ENCODE measurements at places on chromosomes 5 and 9.

DNA sequence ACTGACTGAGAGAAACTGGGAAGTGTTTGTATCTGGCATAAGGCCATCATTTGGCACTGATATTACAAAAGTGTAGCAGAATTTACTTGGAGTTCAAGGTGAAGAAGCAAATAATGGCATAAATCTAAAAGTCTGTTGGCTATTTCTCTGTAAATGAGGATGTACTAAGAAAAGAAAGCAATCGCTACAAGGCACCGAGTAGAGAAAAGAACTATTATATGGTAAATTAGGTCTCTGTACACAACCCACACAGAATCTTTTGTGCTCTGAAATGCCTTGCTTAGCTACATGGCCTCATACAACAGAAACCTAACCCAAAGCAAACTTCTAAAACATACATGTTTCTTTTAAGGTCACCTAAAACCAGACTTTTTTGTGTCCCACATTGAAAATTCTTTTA lies 290.1 kb upstream of the WWC1 start:
- no peak for DNase-seq

DNA sequence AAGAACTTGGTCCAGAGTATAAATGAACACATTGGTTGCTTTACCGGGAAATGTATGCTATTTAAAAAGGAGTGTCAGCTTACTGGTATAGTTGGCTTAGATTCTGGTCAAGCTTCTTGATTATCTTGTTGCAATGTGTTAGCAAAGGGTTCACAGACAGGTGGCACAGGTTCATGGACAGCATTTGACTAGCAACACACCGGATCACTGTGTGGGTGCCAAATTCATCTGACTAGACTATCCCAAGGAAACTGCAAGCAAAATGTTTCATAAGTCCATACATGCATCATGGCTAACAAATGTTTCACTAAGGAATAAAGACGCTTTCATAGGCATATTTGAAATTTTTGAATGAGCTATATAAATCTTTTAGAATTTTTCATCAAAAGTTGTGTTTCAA lies 274.1 kb downstream of the PLK2 start:
- DNase-seq = no peak

DNA sequence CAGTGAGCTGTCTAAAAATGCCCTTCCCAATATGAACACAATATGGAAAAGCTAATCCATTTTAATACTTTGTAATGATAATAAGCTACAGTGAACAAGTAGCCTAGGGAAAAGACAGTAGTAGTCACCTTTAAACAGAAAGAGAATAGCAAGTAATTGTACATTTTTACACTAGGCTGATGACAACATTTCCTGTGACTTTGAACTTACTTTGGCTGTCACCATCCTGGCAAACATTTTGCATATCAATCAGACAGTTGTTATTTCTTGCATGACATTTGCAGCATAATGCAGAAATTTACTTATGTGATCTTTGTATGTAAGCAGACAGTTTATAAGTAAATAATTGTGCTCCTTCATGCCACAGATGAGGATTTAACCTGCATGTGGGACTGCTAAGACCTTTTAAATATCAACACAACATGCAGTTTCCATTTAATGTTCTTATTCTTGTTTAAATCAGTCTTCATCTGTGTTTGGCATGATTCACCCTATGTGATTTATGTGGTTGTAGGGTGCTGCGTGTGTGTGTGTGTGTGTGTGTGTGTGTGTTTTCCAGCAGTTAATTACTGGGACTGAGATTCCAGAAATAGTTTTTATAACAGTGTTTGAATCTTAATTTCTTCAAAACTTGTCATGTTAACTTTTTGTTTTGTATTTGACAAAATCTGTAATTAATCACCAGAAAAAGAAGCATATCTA lies 997.1 kb upstream of the ARRDC3 start:
- no peak for DNase-seq

DNA sequence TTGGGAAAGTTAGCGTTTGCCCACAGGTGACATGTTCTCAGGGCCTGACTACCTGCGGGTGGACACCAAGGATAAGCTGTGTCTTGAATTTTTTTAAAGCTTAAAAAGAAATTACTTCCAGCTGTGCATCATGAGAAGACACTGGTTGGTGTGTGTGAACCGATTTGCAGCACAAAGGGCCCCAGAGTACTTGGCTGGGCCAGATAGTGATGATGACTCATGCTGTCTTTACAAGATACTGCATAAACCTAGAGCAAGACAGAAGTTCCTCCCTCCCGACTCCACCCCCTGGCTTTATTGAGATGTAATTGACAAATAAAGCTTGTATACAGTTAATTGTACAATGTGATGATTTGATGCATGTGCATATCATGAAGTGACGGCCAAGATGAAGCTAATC lies 212.8 kb downstream of the NXNL2 start:
- peak; percentile 27 for DNase-seq

DNA sequence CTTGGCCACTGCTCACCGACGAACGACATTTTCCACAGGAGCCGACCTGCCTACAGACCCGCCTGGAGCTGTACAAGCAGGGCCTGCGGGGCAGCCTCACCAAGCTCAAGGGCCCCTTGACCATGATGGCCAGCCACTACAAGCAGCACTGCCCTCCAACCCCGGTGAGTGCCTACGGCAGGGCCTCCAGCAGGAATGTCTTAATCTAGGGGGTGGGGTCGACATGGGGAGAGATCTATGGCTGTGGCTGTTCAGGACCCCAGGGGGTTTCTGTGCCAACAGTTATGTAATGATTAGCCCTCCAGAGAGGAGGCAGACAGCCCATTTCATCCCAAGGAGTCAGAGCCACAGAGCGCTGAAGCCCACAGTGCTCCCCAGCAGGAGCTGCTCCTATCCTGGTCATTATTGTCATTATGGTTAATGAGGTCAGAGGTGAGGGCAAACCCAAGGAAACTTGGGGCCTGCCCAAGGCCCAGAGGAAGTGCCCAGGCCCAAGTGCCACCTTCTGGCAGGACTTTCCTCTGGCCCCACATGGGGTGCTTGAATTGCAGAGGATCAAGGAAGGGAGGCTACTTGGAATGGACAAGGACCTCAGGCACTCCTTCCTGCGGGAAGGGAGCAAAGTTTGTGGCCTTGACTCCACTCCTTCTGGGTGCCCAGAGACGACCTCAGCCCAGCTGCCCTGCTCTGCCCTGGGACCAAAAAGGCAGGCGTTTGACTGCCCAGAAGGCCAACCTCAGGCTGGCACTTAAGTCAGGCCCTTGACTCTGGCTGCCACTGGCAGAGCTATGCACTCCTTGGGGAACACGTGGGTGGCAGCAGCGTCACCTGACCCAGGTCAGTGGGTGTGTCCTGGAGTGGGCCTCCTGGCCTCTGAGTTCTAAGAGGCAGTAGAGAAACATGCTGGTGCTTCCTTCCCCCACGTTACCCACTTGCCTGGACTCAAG lies 1.5 kb downstream of the CSF2 start:
- peak; percentile 37 for DNase-seq

GRCh38 chr9:37001459-37001858 lies 32.6 kb downstream of the PAX5 start:
- DNase-seq = no peak

All from suppressor macrophage (primary cell).